ENCODE measurements at places on chromosomes 16 and 17.
A peak's percentile ranks its signal among the peaks of the same experiment; 100 is the strongest.

DNA sequence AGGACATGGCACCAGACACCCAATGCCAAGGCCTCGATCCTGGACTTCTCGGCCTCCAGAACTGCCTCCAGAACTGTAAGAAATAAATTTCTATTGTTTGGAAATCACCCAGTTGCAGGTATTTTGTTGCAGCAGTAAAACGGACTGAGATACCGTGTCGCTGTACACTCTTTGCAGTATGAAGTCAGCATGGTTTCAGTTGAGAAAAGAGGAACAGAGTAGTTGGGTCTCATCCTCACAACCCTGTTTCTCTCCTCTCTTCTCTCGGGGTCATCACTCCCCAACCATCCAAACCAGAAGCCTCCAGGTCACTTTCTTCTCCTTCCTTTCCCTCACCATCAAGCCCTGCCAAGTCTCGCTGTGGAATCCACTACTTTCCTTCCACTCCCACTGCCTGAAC is 77.8 kb downstream of the ADCY9 start:
- no peak for DNase-seq

DNA sequence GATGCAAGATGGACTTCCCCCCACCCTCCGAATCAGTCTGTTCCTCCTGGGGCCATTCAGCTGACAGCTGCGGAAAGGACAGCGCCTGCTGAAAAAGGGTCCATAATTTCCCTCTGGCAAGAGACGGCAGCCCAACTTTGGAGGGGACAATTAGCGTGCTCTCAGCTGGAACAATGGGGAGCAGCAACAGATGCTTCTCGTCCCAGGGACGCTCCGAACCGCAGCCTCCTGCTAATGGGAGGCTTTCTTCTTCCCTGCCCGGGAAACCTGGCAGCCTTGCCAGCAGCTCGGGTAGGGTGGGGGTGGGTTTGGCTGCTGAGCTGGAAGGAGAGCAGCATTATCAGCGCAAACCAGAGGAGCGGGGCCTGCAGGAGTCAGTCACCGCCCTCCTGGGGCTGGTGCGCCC is 500.0 kb upstream of the SALL1 start:
- DNase-seq: no peak

DNA sequence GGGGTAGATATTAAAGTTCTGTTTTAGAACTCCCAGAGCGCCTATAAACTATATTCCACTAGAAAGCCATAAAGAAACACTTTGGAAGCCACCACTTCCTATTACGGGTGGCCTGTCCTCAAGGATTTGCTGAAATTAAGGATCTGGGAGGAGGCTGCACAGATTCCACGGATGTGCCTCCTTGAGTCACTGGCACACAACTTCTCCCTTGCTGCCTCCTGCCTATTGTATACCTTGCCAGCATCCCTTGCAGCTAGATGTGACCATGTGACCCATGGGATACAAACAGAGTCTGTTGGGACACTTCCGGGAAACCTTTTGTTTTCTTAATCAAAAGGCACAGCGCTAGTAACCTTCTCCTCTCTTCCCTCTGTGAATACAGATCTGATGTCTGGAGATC is 263.0 kb downstream of the C16orf95 start:
- DNase-seq: no peak

- peak; percentile 53 for DNase-seq
Observed at GRCh38 chr16:19168371-19169081, 486 bp downstream of the SYT17 start.

GRCh38 chr17:79940459-79941087 is 95.1 kb downstream of the TBC1D16 start:
- DNase-seq: no peak

DNA sequence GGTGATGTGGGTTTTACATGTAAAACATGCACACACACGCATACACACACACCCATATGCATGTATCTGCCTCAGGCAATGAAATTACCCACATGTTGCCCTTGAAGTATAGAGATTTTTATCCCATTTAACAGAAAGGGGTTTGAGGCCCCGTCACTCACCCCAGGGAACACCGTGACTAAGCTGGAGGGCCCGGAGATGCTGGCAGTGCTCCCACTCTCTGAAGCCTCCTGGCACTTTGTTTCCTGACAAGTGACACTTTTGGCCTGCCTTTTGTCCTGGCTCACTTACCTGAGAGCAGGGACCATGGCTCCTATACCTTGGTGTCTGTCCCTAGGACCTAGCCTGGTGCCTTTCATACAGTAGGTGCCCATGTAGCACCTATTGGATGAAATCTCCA is 50.0 kb upstream of the TNRC6C start:
- no peak for DNase-seq

DNA sequence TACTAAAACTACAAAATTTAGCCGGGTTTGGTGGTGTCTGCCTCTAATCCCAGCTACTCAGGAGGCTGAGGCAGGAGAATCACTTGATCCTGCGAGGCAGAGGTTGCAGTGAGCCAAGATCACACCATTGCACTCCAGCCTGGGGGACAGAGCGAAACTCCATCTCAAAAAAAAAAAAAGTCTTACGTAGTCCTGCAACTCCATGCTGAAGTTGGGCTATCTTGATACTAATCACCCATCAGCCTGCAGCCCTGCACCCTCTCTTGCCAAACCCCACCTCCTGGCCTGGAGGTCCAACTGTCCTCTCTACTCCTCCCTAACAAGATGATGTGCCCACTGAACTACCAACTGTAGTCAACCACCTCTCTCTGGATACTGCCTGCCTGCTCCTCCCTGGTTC is 4.8 kb downstream of the TMEM170A start:
- DNase-seq: no peak

DNA sequence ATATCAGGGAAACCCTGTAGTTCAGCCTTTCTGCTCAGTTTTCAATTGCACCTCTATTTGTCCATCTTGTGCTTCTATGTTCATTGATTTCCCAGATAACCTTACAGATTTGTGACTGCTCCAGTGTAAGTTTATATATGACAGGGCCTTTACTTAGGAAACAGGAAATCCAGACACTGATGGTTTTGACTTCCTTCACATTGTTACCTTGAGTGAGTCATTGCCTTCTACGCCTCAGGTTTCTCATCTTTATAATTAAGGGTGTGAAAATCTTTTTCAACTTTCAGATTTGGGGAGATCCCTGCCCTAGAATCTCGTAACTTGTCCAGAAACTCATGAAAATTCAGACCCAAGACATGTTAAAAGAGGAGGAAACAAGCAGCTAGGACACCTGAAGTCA is 342.4 kb upstream of the TBX2 start:
- no peak for DNase-seq

- DNase-seq: no peak
Observed at GRCh38 chr16:11313493-11314308, 31.6 kb upstream of the RMI2 start.

DNA sequence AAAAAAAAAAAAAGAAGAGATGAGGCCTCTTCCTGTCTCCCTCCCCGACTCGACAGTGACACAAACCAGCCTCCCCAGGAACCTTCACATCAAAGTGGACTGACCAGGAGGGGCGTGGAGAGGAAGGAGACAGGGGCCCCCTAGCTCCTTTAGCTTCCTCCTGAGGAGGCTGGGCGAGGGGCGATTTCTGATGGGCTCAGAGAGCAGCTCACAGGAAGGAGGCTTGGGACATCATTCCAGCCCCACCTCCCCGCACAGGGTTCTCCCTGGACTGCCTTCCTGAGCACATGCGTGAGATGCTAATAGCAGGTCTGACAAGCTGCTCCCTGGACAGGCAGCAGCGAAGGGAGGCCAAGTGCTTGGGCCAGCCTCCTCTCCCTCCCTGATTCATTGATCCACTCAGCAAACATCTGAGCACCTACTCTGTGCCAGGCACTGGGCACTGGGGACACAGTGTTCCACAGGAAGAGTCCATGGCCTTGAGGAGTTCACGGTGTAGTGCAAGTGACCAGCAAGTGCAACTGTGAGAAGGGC is 14.4 kb upstream of the DOK4 start:
- DNase-seq: peak; percentile 10

DNA sequence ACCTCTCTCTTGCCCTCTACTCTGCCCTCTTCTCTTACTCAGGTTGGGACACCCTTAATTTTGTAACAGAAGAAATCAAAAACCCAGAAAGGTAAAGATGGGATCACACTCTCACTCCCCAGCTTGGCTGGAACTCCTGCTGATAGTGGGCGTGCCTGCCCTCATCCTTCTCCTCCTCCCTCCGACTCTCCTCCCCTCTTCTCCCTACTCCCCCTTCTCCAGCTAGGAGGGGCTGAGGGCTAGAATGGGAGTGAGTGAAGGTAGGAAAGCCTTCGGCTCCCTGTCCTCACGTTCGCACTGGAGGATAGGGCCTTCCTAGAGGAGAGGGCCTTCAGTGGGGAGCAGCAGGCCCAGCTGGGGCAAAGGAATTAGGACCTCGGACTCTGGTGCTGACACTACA is 20.3 kb downstream of the SLC7A6OS start:
- no peak for DNase-seq

GRCh38 chr16:28879261-28879840 is 1.1 kb downstream of the ATP2A1 start:
- DNase-seq: no peak

DNA sequence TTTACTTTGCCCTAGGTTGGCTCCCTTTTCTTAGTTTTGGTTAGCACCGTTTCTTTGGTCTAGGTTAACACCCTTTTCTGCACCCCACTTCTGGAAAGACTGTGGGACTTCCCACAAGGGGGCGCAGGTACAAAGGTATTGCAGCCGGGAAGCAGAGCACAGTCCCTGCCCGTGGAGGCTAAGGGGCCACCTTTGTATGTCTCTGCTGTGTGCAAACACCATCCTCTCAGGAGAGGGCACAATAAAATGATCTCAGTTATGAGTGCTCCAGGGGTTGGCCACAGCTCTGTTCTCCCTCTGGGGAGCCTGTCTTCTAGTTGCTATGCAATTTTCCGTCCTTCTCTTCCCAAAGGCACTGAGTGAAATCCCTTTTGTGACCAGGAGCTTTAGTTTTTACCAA is 28.4 kb upstream of the TMC5 start:
- peak; percentile 41 for DNase-seq

- DNase-seq: no peak
Observed at GRCh38 chr16:89584768-89585549, 9.4 kb downstream of the CPNE7 start.

DNA sequence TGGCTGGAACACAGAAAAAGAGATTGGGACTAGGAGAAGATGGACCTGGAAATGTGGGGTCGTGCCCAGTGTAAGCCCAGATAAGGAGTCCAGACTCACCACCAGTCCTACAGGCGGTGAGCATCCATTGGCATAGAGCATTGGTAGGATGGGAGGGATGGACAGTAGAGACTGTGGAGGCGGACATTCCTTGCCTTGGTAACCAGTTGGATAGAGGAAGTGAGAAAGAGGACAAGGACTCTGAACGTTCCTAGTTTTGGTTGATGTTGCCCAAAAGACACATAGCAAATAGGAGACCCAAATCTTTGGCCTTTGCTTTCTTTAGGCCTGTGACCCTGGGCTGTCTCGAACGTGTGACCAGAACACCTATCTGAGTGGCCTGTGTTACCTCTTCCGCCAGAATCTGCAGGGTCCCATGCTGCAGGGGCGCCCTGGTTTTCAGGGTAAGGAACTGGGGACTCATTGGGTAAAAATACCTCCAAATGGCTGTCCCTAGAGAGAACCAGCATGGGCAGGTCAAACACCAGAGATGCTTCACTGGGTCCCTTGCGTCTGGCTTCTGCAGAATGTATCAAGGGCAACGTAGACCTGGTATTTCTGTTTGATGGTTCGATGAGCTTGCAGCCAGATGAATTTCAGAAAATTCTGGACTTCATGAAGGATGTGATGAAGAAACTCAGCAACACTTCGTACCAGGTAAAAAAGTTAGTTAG is 6.4 kb downstream of the ITGAL start:
- no peak for DNase-seq

DNA sequence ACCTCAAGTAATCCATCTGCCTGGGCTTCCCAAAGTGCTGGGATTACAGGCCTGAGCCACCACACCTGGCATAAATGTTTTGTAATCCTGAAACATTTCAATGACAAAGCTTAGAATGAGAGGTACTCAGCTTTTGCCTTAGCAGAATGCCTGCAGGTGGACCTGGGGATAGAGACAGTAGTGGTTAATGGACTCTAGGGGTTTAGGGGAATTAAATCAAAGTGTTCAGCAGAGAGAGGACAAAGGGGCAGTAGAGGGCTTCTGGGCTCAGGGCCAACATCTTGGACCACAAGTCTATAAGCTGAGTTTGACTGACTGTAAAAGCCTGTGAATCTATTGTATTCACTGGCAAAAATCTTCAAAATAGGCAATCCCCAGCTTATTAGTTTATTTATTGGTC is 36.0 kb upstream of the MED13 start:
- DNase-seq: peak; percentile 14

DNA sequence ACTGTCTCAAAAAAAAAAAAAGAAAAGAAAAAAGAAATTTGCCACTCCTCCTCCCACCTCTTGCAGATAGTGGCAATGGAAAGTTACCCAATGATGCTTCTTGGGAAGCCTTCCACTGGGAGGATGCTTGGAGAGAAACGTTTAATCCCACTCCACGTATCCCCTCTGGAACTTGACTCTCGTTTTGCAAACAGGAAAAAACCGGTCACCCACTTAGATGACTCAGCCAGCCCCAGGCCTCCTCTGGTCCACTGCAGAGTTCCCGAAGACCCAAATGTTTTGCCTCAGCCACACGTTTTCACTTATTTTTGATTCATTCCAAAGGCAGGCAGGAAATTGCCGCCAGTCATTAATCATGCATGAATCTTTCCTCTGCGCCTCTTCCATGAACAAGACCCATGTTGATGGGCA is 9.3 kb upstream of the TNFRSF17 start:
- no peak for DNase-seq

DNA sequence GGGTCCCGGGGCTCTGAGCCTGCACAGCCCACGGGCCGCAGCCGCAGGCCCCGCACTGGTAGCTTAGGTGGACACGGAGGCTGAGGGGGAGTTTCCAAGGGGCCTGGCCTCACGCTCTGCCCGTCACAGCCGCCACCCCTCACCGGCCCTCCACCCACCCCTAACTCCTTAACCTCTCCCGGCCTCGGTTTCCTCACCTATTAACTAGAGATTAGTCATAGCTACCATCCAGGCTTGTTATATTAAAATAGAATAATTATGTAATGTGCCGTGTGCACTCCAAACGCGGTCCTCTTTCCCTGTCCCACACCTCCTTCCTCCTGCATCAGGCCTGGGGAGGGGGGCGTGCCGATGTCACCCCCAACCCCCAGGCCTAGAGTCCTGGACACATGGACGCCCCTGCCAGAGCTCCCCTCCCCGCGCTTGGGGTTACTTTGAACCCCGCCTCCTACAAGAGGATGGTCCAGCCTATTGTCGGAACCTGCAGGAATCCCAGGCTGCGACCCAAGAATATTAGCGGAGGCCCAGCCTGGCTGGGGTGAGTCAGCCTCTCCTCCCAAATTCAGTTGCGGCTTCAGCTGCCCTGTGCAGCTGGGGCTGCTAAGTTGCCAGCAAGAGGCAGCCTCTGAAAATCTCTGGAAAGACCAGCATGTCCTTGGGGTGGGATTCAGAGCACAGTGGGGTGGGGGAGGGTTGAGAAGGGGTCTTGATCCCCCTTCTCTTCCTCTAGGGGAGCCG is 17.3 kb downstream of the SOCS3 start:
- DNase-seq: no peak

GRCh38 chr16:17328932-17329331 is 141.8 kb downstream of the XYLT1 start:
- no peak for DNase-seq
